ENCODE measurements at places on chromosomes 12 and 14. TPM values are rescaled to one million over a fixed set of nuclear protein-coding genes. Genes with fewer than 3 reads are reported as not detected.

Gene ANKS1B
- 3.4 TPM for total RNA-seq

Gene RNASE1
- total RNA-seq, result 11.7 TPM

Gene HOXC5
- total RNA-seq, result not detected

Gene UNC79
- total RNA-seq, result 0.05 TPM

DNA sequence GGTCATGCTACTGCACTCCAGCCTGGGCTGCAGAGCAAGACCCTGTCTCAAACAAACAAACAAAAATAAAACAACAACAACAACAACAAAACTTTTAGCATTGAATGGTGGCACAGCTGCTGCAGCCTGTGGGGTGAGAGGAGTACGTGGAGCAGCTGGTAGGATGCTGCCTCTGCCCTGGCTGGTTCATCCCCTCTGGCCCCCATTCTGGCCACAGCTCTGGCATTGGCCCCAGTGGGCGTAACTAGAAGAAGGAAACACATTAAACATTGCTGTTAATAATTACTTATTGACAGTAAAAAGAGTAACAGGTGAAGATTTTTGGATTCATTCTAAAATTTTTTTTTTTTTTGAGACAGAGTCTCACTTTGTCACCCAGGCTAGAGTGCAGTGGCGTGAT, 28.8 kb upstream of the C2CD5 start:
- no peaks in the 10 kb centered on the region for H3K36me3 ChIP-seq
- H3K4me1 ChIP-seq, result no peaks in the 10 kb centered on the region
- H3K27me3 ChIP-seq, result no peaks in the 10 kb centered on the region
- DNase-seq, result no peak
- no peak overlapping the region for H3K27ac ChIP-seq

DNA sequence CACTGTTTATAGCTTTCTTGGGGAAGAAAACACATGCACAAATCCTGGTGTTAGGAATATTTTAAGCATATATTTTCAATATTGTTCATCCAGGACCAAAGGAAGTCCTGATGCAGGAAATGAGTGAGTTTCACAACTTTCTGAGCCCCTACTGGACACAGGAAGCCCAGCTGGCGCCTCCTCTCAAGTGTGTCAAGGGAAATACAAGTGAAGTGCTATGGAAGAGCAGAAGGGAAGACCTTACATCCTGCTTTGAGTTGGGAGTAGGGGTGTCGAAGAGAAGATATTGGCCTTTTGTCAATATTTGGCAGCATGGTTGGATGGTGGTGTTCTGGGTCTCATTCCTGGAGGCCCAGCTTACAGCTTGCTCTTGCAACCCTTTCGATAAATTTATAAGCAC, 66.1 kb upstream of the ZDHHC17 start:
- no peak overlapping the region for H3K4me3 ChIP-seq
- no peaks in the 10 kb centered on the region for H3K36me3 ChIP-seq
- no peak for DNase-seq
- no peaks in the 10 kb centered on the region for H3K27me3 ChIP-seq
- no peaks in the 10 kb centered on the region for H3K4me1 ChIP-seq
- no peak overlapping the region for H3K27ac ChIP-seq

- H3K36me3 ChIP-seq, result peaks cover 24% of the 10 kb centered on the region
- no peaks in the 10 kb centered on the region for H3K4me1 ChIP-seq
- H3K4me3 ChIP-seq, result no peak overlapping the region
- DNase-seq, result no peak
These were observed 12.4 kb upstream of the SNAPC1 start for GRCh38 chr14:61749867-61750266.

DNA sequence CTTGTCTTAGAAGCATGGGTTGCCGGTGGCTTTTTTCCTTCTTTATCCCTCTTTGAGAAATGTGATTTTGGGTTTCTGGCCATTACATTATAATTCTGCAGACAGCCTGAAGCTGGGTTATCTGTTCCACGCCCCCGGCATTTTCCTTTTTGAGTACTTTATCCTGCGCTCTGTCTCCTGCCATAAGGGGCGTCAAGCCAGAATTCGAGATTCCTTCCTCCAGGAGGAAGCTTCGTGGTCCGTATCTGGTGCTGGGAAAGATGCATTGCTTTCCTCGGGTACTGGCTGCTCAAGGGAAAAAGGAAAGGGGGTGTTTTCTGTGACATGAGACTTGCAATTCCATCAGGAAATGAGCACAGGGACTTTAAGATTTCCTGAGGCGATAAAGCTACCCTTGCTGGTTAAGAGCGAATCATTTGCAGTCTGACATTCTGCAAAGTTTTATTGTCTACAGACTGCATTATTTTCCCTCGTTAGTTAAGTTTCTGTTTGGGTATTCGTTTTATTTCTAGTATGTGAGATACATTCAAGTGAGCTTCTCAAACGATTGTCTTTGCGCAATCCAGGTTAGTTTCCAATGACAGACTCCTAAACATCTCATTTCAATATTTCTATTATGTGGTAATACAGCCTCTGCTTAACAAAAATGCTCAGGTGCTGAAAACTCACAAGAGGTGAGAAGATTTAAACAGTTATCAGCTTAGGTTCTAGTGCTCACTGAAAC, 694 bp downstream of the AKAP5 start:
- DNase-seq, result no peak
- H3K27ac ChIP-seq, result no peak overlapping the region
- no peaks in the 10 kb centered on the region for H3K27me3 ChIP-seq
- peaks cover 3% of the 10 kb centered on the region for H3K4me1 ChIP-seq

Data from liver (tissue), 10 donors.